Small intestine (tissue), 16 donors: ENCODE measurements at places on chromosomes 1 and 21.

DNA sequence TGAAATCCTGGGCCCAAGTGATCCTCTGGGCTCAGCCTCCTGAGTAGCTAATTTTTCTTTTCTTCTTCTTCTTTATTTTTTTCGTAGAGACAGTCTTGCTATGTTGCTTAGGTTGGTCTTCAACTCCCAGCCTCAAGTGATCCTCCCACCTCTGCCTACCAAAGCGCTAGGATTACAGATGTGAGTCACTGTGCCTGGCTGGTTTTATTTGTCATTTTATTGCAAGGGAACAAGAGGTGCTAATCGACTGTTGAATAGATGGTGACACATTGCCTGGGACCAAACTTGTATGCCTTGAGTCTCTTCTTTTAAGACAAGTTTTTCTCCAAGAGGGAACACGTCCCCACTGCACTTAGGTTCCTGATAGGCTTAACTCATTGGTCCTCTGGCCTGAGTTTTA is 20.0 kb upstream of the KLHDC8A start:
- DNase-seq = no peak

- DNase-seq = peak; percentile 92
These were observed 32.0 kb upstream of the BTG2 start for GRCh38 chr1:203273206-203273868.

DNA sequence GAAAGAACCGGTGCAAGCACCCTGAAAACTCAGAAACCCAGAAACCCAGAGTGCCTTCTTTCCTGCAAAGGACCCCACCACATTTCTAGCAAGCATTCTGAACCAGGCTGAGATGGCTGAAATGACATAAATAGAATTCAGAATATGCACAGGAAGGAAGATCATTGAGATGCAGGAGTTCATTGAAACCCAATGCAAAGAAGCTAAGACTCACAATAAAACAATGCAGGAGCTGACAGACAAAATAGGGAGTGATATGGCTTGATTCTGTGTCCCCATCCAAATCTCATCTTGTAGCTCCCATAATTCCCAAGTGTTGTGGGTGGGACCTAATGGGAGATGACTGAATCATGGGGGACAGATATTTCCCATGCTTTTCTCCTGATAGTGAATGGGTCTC is 22.8 kb upstream of the SGIP1 start:
- DNase-seq = no peak

DNA sequence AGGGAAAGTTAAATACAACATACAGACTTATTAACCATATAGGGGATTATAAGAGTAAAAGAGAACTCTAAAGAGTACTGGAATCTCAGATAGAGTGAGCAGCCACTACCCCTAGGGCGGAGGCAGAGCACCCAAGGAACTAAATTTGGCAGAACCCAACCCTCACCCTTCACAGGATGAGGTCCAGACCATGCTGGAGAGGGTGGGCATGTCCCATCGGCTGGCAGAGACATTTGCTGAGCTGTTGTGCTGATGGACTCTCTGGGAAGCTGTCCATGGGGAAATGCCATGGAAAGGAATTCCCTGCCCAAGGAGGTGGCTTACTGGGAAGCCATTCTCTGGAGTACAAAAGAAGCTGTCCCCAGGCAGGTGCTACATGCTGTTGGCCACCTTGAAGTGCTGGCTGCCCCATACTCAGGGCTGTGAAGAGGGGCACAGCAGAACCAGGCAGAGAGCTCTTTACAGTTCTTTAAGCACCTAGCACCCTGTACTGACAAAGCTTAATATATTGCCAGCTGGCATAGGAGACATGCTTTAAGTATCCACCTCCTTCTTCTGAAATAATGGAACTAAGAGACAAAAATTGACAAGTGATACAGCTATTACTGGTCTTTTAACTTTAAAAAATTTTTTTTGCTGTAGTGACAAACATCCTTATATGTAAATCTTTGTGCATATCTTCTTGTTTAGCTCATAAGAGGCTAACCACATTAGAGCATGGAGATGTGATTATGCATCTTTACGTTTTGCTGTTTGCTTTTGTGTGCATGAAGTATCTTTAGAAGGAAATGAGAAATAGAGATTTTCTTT is 29.6 kb downstream of the TSNAX start:
- no peak for DNase-seq

- DNase-seq = no peak
These were observed 79.4 kb downstream of the RRAGC start for GRCh38 chr1:38780133-38780532.

GRCh38 chr1:230321741-230322420 is 104.3 kb downstream of the PGBD5 start:
- no peak for DNase-seq

DNA sequence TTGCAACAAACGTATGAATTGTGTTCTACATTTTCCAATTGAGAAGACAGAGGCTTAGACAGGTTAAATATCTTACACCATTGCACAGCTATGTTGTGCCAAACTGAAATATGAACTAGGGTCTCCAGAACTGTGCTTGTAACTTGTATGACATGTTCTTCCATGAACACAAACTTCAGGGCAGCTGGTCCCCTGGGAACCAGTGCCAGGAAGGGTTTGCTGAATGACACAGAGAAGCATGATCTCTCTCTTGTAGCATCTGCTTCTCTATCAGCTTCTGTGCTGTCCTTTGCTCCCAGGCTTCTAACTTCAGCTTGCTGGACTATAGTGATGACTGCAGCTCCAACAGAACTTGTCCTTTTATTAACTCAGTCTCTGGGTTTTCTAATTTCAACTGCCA is 385.5 kb downstream of the SIPA1L2 start:
- no peak for DNase-seq

GRCh38 chr1:40673452-40673851 is 8.0 kb upstream of the RIMS3 start:
- DNase-seq = no peak

GRCh38 chr1:10459184-10459583 is 9.4 kb downstream of the CORT start:
- peak; percentile 76 for DNase-seq

DNA sequence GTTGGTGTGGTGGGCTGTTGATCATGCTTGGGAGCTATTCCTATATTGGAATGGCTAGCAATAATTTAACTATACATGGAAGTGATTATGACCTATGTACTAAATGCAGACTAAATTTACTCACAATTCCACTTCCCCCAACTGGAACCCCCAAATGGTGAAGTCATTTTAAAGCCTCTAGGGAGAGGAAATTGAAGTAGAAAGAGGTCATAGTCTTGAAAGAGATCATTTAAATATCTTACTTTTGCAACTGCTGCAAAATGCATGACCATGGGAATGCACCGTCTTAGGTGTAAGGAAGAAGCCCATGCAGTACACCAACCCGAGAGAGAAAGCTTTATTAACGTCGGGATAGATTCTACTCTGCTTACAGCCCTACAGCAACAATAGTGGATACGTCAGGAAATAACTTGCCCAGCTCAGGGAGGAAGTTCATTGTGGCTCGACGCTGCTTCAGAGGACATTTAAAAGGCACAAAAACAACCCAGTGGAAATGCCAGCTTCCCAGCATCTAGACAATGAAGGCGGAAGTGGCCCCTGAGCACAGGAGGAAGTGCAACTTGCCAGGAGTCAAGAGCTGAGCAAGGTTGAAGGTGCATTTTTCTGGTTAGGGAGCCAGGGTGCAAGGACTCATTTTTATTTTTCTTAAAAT is 26.5 kb downstream of the CYYR1 start:
- no peak for DNase-seq

GRCh38 chr1:177346790-177347359 is 176.1 kb downstream of the BRINP2 start:
- peak; percentile 94 for DNase-seq

- DNase-seq = peak; percentile 72
These were observed 352.5 kb downstream of the ZNF326 start for GRCh38 chr1:90347366-90347765.

DNA sequence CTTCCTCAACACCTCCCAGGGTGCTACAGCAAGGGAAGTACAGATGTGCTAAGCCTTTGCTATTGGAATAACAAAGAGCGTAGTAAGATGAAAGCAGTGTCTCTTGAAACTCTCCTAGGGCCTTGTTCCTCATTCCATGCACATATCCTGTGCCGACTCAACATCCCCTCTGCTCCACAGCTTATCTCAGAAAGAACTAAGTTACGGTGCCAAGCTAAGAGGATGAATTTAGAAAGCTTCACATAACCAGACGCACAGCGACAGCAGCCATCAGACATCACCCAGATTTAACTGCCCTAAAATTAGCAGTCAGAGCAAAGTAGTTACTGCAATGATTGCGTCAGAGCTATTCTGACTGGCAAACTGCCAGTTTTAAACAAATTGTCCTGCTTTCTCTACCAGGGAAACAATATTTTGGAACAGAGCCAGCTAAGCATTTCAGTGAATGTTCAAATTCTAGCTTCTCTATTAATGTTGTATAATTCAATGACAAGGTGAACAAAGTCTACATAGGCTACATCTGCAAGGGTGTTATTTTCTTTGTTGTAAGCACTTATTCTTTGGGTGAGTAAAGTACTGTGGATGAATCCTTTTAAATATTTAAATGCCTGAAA is 9.5 kb downstream of the SIPA1L2 start:
- peak; percentile 93 for DNase-seq

GRCh38 chr1:239700667-239701066 is 314.3 kb downstream of the CHRM3 start:
- no peak for DNase-seq

GRCh38 chr1:17045150-17045549 is 8.7 kb downstream of the SDHB start:
- DNase-seq = no peak

DNA sequence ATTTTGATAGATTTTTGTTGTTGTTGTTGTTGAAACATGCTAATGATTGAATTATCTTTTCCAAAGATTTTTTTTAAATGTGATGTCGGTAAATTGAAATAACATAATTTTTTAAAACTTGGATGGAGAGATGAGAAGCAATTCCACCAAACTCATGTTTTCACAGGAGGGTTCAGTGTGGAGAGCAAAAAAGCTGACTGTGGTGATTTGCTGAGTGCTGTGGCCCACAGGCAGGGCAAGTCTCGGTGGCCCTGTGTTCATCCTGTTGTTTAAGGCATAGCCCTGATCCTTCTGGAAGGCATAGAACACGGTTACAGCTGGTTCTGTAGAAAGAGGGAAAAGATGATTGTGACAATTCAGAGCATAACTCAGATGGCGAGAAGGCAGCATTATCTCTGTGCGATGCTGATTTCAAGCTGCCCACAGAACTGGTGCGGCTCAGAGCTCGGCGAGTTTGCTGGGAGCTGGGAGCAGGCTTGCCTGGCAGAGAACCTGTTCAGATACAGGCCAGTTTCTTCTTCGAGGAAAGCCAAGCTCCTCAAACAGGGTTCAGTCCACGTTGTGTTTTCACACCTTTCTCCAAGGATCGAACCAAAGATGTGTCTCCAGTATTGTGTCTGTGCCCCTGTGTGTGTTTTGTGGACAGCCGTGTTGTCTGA is 127.1 kb downstream of the HUNK start:
- DNase-seq = no peak

GRCh38 chr1:178921499-178921898 is 50.6 kb upstream of the ANGPTL1 start:
- DNase-seq = no peak

- no peak for DNase-seq
These were observed 148.7 kb upstream of the ATP1B1 start for GRCh38 chr1:168957818-168958217.

DNA sequence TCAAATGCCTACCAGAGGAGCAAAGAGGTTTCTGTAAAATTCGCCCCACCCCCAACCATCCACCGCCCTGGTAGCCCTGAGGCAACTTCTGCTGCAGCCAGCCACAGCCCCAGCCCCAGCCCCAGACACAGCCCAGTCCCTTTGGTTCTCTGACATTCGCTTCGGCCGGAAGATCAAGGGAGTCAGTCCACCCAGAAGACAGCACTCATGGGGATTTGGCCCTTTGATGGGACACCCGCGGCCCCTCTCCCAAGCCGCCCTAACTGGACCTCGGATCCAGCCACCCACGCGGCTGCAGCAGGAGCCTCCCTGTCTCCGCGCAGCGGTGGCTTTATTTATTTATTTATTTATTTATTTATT is 3881.0 kb downstream of the SRGAP2C start:
- DNase-seq = no peak

GRCh38 chr1:43836267-43836951 is 97.2 kb upstream of the ARTN start:
- peak; percentile 87 for DNase-seq

GRCh38 chr1:160219062-160219929 is 14.1 kb downstream of the PEA15 start:
- peak; percentile 51 for DNase-seq

GRCh38 chr1:14687147-14687546 is 88.7 kb downstream of the KAZN start:
- DNase-seq = no peak

- DNase-seq = no peak
These were observed 118.4 kb downstream of the RERE start for GRCh38 chr1:8698937-8699447.

GRCh38 chr1:34918977-34919561 is 10.4 kb downstream of the DLGAP3 start:
- DNase-seq = no peak

DNA sequence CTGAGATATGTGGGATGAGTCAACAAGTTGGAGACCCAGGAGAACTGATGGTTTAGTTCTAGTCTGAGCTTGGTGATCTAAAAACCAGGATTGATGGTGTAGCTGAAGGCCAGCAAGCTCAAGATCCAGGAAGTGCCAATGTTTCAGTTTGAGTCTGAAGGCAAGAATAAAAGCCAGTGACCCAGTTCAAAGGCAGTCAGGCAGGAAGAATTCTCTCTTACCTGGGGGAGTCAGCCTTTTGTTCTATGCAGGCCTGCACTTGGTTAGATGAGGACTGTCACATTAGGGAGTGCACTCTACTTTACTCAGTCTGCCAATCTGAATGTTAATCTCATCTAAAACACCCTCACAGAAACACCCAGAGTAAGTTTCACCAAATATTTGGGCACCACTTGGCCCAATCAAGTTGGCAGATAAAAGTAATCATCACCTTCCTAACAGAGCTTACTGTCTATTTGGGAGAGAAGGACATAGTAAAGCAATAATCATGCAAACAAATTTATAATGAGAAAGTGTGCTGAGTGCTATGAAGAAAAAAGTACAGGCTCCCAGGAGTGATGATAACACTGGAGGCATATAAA is 63.4 kb downstream of the TSEN15 start:
- no peak for DNase-seq

- DNase-seq = peak; percentile 26
These were observed 35.8 kb downstream of the IVNS1ABP start for GRCh38 chr1:185281245-185281644.

- peak; percentile 62 for DNase-seq
These were observed 24.1 kb downstream of the PIGM start for GRCh38 chr1:160007577-160008200.

- DNase-seq = no peak
These were observed 24.8 kb downstream of the GRIK3 start for GRCh38 chr1:37009521-37009920.

DNA sequence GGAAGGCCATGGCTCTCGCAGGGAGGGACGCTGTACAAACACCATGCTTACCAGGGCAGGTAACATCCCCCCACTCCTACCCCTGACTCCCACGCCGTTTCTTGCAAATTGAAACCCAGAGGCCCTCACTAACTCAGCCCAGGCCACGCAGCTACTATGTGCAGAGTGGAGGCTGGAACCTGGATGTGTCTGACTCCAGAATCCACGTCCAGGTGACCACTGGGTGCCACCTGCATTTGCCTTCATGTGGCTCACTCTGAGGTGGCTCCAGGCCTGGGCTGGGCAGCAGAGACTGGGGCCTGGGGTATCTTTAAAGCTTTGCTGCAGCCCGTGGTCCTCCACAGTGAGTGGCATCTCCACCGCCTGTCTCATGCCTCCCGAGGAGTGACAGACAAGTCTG is 29.6 kb upstream of the AJAP1 start:
- DNase-seq = no peak
